ENCODE measurements at places on chromosomes 3 and 15.

DNA sequence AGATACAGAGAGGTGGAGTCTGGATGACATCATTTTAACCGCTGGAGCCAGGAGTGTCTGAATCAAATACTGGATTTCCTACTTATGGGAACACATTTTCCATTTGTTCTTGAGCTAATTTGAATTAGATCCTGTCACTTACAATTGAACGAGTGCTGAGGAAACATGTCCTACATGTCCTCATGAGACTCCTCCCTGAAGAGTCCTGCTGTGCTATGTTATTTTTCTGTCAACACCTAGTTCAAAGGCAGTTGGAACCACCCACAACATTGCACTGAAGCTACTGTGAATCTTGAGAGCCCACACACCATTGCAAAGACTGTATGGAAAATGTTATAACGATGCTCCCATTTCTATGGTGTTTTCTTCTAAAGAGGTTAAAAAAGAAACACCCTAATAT, 123.5 kb upstream of the CRBN start:
- DNase-seq = no peak

- DNase-seq = no peak
Measured at GRCh38 chr3:123383091-123384053, 65.5 kb downstream of the ADCY5 start.

- no peak for DNase-seq
Measured at GRCh38 chr3:30996467-30996866, 102.0 kb upstream of the GADL1 start.

GRCh38 chr15:100163961-100164360, 177.8 kb downstream of the ADAMTS17 start:
- no peak for DNase-seq

DNA sequence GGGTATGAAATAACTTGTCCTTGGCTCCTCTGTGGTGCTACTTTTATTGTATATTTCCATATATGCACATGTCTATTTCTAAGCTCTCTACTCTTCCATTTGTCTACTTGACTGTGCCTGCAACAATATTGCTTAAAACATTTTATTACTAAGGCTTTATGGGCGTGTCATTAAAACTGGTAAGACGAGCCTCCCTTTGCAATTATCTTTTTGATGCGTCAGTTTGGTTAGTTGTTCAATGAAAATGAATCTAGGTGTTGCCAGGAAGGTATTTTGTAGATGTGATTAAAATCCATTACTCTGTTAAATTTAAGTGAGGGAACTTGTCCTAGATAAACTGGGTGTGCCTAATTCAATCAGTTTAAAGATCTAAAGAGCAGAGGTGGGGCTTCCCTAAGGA, 12.9 kb upstream of the TRA2B start:
- no peak for DNase-seq

- no peak for DNase-seq
Measured at GRCh38 chr3:63067999-63068645, 192.9 kb upstream of the CADPS start.

DNA sequence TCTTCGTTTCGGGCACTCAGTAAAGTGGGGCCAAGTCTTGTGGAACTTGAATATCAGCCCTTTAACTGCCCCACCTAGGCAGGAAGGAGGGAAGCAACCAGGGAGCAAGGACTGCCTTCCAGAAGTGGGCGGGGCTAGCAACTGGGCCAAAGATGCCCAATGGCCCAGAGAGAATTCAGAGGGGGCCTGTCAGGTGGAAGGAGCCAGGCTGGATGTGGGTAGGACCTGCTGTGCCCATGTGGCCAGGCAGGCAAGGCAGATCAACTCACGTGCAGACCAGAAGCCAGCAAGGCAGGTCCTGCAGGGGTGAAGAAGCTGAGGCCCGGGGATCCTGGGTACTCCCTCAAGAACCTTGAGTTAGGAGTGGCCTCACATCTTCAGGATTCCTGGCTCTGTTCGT, 5.5 kb downstream of the MAP6D1 start:
- no peak for DNase-seq

DNA sequence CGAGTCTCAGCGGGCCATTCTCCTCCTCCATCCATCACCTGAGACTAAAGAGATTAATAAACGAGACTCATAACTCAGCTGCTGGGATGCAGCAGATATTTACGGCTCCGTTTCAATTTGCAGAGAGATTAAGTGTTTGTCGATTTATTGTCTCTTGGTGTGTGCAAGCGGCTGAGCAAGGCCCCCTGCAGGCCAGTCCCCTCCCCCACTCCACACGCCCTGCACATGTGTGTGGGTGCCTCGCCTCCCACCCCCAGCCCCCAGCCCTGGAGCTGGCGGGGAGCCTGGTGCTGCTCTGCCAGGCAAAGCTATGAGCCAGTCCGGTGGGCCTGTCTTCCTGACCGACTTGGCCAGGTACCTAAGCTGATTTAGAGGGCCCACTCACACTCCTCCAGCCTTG, 63.0 kb downstream of the CYP11A1 start:
- DNase-seq = peak; percentile 27

- no peak for DNase-seq
Measured at GRCh38 chr15:42102646-42103235, 8.4 kb upstream of the PLA2G4D start.

- peak; percentile 29 for DNase-seq
Measured at GRCh38 chr3:54146506-54147239, 24.3 kb downstream of the CACNA2D3 start.

GRCh38 chr3:24521420-24522145, 26.9 kb upstream of the THRB start:
- DNase-seq = no peak

DNA sequence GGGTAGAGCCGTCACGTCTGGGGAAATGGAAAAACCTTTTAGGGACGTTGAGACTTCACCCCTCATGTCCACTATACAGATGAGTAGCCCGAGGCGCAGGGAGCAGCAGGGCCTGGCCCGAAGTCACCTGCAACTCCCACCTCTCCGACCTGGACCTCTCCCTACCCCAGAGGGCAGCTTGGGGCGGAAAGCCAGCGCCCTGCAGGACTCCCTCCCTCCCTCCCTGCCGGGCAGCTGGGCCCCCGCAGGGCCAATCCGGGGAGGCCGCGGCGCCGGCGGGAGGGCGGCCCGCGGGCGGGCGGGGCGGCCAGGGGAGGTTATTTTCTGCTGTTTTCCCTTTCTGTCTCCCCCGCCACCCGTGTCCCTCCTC, 2.0 kb downstream of the WNT7A start:
- DNase-seq = no peak

- no peak for DNase-seq
Measured at GRCh38 chr15:57343498-57343897, 32.8 kb upstream of the CGNL1 start.

GRCh38 chr3:134879990-134880389, 84.9 kb downstream of the EPHB1 start:
- DNase-seq = no peak

GRCh38 chr3:41508063-41508696, 308.9 kb downstream of the CTNNB1 start:
- DNase-seq = no peak

DNA sequence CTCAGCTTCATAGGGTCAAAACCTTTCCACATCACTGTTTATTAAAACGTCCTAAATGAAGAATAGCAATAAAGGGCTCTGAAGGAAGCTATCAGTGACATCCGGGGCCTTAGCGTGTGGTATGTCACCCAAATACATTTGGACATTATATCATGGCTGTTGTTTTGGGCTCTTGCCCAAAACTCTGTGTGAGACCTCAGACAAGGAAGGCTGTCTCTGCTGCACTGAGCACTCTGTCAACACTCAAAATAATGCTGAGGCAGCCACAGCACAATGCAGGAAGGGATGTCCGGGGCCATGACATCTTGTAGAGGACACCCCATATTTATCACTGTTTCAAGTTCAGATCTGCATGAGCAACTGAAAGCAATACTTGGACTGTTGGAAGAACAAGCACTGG, 293.8 kb upstream of the WNT5A start:
- no peak for DNase-seq

GRCh38 chr3:195911946-195912270, 3.6 kb upstream of the TNK2 start:
- DNase-seq = no peak

- DNase-seq = no peak
Measured at GRCh38 chr3:25572919-25573385, 91.8 kb downstream of the TOP2B start.

- DNase-seq = no peak
Measured at GRCh38 chr15:77616072-77616471, 16.6 kb downstream of the LINGO1 start.

DNA sequence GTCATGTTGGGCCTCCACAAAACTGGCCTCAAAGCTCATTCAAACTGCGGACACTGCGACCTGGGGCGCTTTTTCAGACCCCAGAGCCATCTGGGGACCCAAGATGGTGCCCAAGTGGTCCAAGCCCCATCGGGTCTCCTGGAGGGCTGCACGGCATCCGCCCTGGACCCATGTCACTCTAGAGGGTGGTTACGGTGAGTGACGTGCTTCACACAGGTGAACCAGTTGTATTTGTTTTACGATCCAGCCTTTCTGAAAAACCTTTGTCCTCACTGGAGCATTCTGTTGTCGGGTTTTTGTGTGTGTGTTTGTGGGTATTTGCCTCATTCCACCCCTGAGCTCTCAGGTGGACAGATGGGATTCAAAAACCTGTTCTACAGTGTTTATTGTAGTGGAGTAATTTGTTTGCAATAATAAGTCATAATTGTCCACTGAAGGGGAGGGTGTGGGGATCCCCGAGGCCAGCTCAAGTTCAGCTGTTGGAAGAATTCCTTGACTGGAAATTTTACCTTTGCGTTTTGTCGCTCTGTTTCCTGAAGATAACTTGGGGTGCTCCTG, 1.9 kb downstream of the SLC51A start:
- no peak for DNase-seq

DNA sequence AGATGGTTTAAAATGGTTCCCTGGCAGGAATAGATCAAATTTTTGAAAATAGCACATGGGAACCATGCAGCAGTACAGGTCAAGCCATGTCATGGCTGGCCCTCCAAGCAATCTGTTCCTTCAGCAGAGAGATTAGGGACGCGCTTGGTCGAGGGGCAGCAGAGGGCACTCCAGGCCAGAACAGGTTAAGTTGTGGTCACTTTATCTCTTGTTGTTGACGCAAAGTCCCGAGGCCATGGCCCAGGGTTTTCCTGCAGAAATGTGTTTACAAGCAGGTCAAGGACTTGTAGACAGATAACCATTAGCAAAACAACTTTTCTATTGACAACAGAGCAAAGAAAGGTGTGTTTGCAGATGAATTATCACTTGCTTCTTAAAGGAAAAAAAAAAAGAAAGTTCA, 570.0 kb upstream of the NR2F2 start:
- DNase-seq = no peak

- DNase-seq = no peak
Measured at GRCh38 chr3:4825436-4826236, 153.6 kb upstream of the BHLHE40 start.

GRCh38 chr3:122928396-122929187, 99.0 kb downstream of the SEMA5B start:
- no peak for DNase-seq

DNA sequence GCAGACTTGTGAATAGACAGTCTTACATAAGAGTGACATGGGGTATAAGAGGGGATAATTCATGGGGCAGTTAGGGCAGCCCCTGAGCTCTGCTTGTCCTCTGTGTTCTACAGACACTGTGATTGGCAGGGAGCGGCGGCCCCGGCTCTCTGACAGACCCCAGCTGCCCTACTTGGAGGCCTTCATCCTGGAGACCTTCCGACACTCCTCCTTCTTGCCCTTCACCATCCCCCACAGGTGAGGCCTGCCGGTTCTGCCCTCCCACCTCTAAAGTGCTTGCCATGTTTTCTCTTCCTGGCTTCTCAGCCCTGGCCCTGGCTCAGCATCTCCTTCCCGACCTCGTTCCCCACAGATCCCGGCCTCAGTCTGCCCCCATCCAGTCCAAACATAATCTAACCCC, 3.4 kb downstream of the CYP1A2 start:
- no peak for DNase-seq

- DNase-seq = no peak
Measured at GRCh38 chr15:89109238-89109637, 21.0 kb downstream of the ABHD2 start.

DNA sequence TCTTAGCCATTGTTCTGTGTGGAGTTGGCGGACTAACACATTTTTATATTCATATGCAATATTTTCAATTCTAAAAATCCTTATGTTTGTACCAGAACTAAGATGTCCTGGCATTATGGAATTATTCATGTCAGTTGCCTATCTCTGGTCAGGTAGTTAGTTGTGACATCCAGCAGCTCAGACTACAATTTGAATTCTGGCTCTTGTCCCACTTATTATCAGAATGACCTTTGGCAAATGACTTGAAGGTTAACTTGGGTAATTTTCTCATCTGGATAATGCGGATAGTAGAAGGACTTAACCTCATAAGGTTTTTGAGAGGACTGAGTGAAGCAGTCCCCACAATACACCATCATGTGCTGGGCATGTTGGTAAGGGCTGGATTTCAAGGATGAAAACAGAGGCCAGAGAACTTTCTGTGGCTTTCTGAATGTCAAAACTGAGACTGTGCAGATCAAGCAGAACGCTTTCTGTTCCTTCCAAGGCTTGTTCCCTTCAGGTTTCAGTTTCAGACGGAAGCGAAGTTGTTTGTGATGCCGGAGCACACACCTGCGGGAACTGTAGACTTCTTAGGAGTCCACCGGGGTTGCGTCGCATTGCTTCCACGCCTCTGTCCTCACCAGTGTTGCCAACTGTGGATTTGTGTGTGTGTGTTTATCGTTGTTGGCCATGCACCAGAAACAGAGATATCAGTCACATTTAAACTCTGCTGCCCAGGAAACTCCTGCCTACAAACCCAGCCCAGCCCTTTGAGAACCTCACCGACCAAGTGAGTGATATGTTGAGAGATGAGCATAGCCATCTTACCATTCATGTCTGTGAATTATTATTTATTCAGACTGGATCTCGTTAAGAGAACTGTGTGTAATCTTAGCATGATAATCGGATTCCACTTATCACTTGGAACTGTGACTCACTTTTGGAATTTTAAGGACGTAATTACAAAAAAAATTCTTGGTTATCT, 76.0 kb downstream of the PTPRG start:
- DNase-seq = no peak

DNA sequence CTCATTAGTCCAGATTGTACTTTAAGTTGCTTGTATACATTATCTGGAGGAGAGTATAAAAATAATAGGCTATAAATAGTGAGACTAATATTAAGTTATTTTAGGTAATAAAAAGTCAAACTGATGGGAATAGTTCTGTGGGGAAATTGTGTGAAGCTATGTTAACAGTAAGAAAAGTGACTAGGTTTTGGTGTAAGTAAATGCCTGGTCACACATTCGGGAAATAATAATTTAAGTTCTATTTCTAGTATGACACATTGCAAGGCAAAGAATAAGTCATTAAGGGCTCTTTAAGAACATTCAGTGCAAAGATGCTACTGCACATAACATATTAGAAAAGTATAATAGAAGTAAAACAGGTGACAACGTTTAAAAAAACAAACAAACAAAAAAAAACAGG, 18.8 kb upstream of the NRROS start:
- DNase-seq = no peak

- no peak for DNase-seq
Measured at GRCh38 chr3:125165189-125165947, 47.2 kb downstream of the SLC12A8 start.

GRCh38 chr3:9078561-9079240, 115.4 kb upstream of the RAD18 start:
- no peak for DNase-seq

GRCh38 chr15:75599401-75599800, 20.3 kb upstream of the PTPN9 start:
- DNase-seq = no peak

Data from NCI-H2227 treated with DMSO at 0.1 percent for 48 hours (cell line).